ENCODE measurements at places on chromosomes 11 and 22.

- DNase-seq: no peak
Measured at GRCh38 chr11:2128130-2128510, 11.1 kb downstream of the IGF2 start.

DNA sequence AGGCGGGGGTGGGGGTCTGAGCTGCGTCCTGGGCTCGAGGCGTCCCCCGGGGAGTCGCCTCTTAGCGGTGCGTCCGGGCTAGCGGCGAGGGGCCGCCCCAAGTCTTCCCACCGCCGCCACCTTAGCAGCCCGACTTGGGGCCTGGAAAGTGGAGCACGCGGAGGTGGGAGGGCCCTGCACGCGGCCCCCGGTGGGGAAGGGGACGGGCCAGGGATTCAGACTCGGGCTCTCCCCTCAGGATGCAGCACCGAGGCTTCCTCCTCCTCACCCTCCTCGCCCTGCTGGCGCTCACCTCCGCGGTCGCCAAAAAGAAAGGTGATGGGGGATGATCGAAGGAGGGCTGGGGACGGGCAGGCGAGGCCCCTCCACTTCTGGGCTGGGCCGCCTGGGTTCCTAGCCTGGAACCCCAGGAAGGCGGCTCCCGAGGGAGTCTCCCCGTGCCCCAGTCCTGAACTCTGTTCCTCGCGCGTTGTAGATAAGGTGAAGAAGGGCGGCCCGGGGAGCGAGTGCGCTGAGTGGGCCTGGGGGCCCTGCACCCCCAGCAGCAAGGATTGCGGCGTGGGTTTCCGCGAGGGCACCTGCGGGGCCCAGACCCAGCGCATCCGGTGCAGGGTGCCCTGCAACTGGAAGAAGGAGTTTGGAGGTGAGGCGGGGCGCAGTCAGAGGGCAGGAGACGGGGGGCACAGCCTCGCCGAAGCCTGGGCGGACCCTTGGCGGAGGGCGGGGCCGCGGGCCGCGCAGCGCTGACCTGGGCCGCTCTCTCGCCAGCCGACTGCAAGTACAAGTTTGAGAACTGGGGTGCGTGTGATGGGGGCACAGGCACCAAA, 563 bp downstream of the MDK start:
- no peak for DNase-seq

DNA sequence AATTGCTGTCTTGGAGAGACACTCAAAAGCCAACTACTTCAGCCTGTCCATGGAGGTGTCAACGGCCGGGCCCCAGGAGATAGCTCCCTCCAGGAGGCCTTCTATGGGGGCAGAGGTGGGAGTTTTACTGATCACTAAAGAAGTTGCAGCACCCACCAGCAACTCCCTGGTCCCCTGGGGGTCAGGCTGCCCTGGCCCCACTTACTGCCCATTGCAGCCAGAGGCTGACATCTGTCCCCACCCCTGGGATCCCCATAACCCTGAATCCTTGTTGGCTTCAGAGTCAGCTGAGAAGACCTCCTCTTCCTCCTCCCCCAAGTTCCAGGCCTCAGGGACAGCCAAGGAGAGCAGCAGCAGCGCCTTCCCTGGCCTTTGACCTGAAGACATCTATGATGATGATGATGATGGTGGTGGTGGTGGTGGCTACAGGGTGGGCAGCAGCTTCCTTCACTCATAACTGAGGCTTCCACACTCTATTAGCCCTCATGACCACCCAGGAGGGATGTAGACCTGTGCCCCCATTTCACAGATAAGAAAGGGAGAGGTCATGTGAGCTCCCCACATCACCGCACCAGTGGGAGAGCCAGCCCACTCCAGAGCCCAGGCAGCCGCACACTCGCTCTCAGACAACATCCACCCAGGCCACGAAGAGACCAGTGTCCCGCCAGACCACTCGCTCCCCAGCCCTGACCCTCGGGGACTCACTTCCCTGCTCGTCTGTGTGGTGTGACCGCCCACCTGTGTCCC, 43.8 kb upstream of the FGF3 start:
- DNase-seq: no peak

DNA sequence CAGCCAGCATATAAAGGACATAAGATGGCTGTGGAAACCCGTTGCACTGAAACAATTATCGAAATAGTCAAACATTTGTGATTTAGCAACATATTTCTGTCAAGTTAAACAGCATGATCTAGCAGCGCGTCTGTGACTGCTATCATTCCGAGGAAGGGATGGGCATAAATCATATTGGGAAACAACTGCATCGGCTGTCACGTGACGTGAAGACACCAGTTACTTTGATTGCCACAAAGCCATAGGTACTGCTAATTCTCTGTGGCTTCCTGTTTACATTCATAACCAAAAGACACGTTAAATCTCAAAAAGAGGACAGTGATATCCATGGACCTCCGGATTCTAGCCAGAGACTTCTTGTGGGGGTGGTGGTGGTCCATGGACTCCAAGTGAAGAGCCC, 87.8 kb downstream of the CACNA1I start:
- DNase-seq: no peak

DNA sequence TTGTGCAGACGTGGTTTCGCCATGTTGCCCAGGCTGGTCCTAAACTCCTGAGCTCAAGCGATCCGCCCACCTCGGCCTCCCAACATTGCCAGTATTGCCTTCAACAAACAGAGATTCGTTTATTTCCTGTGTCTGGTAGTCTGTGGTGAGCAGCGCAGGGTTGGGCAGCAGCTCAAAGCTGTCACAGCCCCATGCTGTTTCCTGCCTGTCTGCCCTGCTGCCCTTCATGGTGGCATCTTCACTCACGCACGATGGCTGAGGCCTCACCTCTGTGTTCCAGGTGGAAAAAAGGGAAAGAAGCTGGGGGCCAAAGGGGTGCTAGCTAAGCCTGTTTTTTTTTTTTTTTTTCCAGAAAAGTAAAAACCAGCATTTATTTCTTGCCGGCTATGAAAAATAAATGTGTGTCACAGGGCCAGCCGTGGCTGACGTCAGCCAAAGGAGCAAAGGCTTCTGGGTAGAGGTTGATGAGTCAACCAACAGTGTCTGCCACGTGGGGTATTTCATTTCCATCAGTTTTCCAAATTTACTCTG, 28.8 kb downstream of the TBC1D22A start:
- DNase-seq: no peak

- no peak for DNase-seq
Measured at GRCh38 chr11:129702410-129703398, 112.9 kb upstream of the TMEM45B start.

DNA sequence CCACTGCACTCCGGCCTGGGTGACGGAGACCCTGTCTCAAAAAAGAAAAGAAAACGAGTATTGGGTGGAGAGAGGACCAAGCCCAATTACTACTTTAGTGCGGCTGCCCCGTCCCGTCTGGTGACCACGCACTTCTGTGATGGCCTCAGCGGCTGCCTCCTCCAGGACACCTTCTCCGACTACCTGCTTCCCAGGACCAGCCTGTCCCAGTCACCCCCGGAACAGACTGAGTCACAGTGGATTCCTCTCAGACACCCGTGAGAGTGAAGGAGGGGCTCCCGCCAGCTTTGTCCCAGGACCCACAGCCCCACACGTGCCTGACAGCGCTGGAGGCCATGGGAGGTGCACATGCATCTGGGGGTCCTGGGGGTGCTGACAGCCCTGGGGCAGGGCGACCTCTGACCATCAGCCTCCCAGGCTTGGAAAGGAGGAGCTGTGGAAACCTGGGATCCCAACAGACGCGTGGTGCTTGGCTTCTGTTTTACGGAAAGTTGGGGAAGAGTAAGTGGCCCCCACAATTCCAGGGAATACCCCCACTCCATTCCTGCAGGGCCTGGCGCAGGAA, 4.8 kb downstream of the DRD4 start:
- no peak for DNase-seq

- DNase-seq: no peak
Measured at GRCh38 chr11:119092880-119093842, 8.5 kb downstream of the HMBS start.

All from renal cortex interstitium (tissue), 15 donors.